Activated CD4-positive, alpha-beta memory T cell treated with anti-CD3 and anti-CD28 coated beads, Interleukin-2, amount 10 ng/mL, durations not matched to agents 7 days and 5 days (primary cell): ENCODE measurements at places on chromosomes 12 and 14. TPM values are rescaled to one million over a fixed set of nuclear protein-coding genes. Genes with fewer than 3 reads are reported as not detected.

DNA sequence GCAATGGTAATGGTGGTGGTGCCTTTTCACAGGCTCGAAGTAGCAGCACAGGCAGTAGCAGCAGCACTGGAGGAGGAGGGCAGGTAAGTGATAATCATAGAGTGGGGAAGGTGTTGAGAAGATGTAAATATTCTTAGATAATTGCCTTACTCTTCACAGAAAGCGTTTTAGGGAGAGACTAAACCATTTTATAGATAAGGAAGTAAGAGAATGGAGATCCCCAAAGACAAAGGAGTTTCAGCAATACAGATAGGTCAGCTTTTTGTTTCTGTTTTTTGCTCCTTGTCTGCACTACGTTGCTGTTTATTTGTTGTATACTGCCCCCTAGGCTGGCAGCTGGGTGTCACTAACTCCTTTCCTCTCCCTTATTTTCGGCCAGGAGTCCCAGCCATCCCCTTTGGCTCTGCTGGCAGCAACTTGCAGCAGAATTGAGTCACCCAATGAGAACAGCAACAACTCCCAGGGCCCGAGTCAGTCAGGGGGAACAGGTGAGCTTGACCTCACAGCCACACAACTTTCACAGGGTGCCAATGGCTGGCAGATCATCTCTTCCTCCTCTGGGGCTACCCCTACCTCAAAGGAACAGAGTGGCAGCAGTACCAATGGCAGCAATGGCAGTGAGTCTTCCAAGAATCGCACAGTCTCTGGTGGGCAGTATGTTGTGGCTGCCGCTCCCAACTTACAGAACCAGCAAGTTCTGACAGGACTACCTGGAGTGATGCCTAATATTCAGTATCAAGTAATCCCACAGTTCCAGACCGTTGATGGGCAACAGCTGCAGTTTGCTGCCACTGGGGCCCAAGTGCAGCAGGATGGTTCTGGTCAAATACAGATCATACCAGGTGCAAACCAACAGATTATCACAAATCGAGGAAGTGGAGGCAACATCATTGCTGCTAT is 2.0 kb downstream of the SP1 start:
- H3K27ac ChIP-seq = peak overlapping the region; percentile 86
- no peaks in the 10 kb centered on the region for H3K27me3 ChIP-seq
- peak; percentile 69 for DNase-seq
- H3K36me3 ChIP-seq = peaks cover 42% of the 10 kb centered on the region
- peaks cover 47% of the 10 kb centered on the region for H3K4me1 ChIP-seq
- peak overlapping the region; percentile 88 for H3K4me3 ChIP-seq

Gene ANKS1B
- 0.30 TPM for total RNA-seq

GRCh38 chr14:68888025-68888850 is 90.9 kb downstream of the ACTN1 start:
- H3K4me1 ChIP-seq = no peaks in the 10 kb centered on the region
- no peaks in the 10 kb centered on the region for H3K27me3 ChIP-seq
- H3K4me3 ChIP-seq = no peak overlapping the region
- DNase-seq = no peak

GRCh38 chr14:104889375-104889757 is 24.3 kb downstream of the CEP170B start:
- H3K4me1 ChIP-seq = no peaks in the 10 kb centered on the region
- no peak overlapping the region for H3K27ac ChIP-seq
- H3K27me3 ChIP-seq = no peaks in the 10 kb centered on the region
- no peak for DNase-seq
- no peak overlapping the region for H3K4me3 ChIP-seq

- no peak overlapping the region for H3K27ac ChIP-seq
- H3K27me3 ChIP-seq = peaks cover 3% of the 10 kb centered on the region
- no peak for DNase-seq
Observed at GRCh38 chr14:100679707-100680438, 46.8 kb upstream of the DLK1 start.

GRCh38 chr14:44565968-44566367 is 58.9 kb upstream of the FSCB start:
- no peak for DNase-seq
- no peaks in the 10 kb centered on the region for H3K27me3 ChIP-seq
- no peak overlapping the region for H3K27ac ChIP-seq

Gene LHX5
- total RNA-seq = not detected

- H3K36me3 ChIP-seq = peaks cover 91% of the 10 kb centered on the region
- no peak for DNase-seq
- peaks cover 90% of the 10 kb centered on the region for H3K4me1 ChIP-seq
- peak overlapping the region; percentile 82 for H3K4me3 ChIP-seq
- H3K27me3 ChIP-seq = no peaks in the 10 kb centered on the region
Observed at GRCh38 chr14:22532345-22533056, 56.5 kb downstream of the DAD1 start.

- H3K4me1 ChIP-seq = no peaks in the 10 kb centered on the region
- no peaks in the 10 kb centered on the region for H3K27me3 ChIP-seq
- no peak overlapping the region for H3K4me3 ChIP-seq
- H3K27ac ChIP-seq = no peak overlapping the region
- DNase-seq = no peak
Observed at GRCh38 chr12:60194678-60195077, 598.8 kb downstream of the SLC16A7 start.

Gene LRFN5
- total RNA-seq = not detected

DNA sequence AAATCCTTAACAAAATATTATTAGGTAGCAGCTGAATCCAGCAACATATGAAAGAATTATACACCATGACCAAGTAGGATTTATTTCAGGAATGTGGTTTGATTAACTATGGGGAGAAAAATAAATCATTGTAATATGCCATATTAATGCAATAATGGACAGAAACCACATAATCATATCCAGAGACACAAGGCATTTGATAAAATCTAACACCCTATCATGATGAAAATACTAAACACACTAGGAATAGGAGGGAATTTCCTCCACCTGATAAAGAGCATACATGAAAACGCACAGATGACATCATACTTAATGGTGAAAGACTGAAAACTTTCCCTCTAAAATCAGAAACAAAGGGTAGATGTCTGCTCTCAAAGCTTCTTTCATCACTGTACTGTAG is 238.9 kb downstream of the PHLDA1 start:
- H3K27ac ChIP-seq = no peak overlapping the region
- H3K4me1 ChIP-seq = peaks cover 8% of the 10 kb centered on the region
- H3K36me3 ChIP-seq = peaks cover 3% of the 10 kb centered on the region
- no peak for DNase-seq
- no peak overlapping the region for H3K4me3 ChIP-seq
- H3K27me3 ChIP-seq = peaks cover 18% of the 10 kb centered on the region

DNA sequence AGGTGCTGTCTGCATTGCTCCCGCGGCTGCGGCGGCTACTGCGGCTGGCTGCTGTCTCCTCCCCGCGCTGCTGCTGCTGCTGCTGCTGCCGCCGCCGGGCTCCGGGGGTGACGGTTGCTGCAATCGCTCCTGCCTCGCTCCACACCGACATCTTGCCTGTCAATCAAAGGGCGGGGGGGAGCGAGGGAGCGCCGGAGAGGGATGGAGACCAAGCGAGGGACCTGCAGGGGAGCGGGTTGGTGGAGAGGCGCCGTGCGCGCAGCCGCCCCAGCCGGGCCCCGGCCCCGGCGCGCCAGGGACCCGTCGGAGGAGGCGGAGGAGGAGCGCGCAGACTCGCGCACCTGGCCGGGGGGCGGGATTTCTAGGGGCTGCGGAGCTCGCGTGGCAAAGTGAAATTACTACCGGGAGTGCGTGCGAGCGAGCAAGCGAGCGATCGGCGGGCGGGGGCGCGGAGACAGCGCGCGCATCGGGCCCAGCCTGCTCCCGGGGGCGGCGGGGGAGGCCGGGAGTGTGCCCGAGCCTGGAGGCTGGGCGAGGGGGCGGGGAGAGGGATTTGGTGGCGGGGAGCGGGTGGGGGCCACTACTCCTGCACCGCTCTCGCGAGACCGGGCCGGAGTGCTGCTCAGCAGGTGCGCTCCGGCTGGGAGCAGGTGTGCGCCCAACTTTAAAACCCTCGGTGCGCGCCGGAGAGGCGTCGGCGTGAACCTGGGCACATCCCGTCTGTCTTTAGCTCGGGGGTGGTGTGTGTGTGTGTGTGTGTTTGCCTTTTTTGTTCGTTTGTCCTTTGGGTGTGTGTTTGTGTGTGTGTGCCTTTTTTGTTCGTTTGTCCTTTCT is at the start of gene KSR2:
TSS of gene KSR2 (minus strand) at position 165 of the 834 bp plus-strand sequence. CDS start 735 bp downstream, outside the sequence.
- H3K27me3 ChIP-seq = peaks cover 53% of the 10 kb centered on the region
- H3K4me1 ChIP-seq = peaks cover 6% of the 10 kb centered on the region
- DNase-seq = peak; percentile 36
- H3K4me3 ChIP-seq = peak within 1 kb of the TSS; percentile 68
- peaks cover 8% of the 10 kb centered on the region for H3K36me3 ChIP-seq

DNA sequence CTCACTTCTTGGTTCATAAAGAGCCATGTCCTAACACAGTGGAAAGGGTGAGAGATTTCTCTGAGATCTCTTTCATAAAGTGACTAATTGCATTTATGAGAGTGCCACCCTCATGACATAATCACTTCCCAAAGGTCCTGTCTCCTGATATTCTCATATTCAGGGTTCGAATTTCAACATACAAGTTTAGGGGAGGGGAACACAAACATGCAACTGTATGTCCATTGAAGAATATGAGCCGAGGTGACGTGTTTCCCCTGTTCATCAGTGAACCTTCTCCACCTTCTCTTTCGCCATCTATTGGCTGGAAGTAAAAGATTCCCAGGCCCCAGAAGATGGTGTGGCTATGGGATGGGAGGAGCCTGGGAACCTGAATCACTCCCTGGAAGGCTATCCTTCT is 354.2 kb upstream of the ATP2B1 start:
- H3K36me3 ChIP-seq = no peaks in the 10 kb centered on the region
- H3K4me3 ChIP-seq = no peak overlapping the region
- H3K27me3 ChIP-seq = no peaks in the 10 kb centered on the region
- no peak overlapping the region for H3K27ac ChIP-seq

Gene TNFAIP2
- total RNA-seq = 0.50 TPM

Gene TMEM260
- total RNA-seq = 15.1 TPM

DNA sequence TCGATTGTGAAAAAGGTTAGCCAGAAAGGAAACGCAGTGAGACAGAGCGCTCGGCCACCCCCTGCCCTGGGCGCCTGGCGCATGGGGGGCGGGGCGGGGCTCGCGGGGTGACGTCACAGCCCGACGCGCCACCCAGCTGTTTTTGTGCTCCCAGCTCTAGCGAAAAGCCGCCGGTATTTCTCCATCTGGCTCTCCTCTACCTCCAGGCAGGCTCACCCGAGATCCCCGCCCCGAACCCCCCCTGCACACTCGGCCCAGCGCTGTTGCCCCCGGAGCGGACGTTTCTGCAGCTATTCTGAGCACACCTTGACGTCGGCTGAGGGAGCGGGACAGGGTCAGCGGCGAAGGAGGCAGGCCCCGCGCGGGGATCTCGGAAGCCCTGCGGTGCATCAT is at the start of gene GABARAPL1:
TSS of gene GABARAPL1 (plus strand) at position 139 of the 393 bp plus-strand sequence. CDS start at position 392, 253 bp downstream.
- peak within 1 kb of the TSS; percentile 91 for H3K4me3 ChIP-seq

DNA sequence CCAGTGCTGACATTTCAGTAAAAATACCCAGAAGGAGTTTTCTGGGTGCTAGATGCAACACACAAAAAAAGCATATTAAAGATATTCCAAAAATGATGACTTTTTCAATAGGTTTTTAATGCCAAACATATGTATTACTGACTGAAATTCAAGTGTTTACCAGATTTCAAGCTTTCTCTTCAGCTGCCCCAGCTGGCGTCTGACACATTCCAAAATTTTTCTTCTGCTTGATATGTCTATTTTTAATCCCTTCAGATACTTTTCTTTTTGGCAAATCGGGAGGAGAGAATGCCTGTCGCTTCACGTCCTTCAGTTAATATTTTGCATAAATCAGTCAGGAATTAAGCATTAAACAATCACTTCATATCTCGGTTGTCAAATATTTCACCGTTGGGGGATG is 7.1 kb upstream of the CCDC60 start:
- no peaks in the 10 kb centered on the region for H3K36me3 ChIP-seq
- no peak for DNase-seq
- H3K4me3 ChIP-seq = no peak overlapping the region
- no peak overlapping the region for H3K27ac ChIP-seq
- no peaks in the 10 kb centered on the region for H3K4me1 ChIP-seq

Gene RND1
- 3.0 TPM for total RNA-seq

Gene DACT1
- total RNA-seq = 0.81 TPM
